ENCODE measurements at places on chromosomes 1 and 21.
A peak's percentile ranks its signal among the peaks of the same experiment; 100 is the strongest.

GRCh38 chr21:25967181-25967900 is 203.2 kb downstream of the APP start:
- DNase-seq, result no peak

- DNase-seq, result no peak
Observed at GRCh38 chr1:222310836-222311235, 237.1 kb downstream of the HHIPL2 start.

GRCh38 chr21:42414928-42415769 is 11.4 kb downstream of the UBASH3A start:
- DNase-seq, result no peak

GRCh38 chr1:112793631-112794565 is 78.8 kb upstream of the PPM1J start:
- DNase-seq, result no peak

DNA sequence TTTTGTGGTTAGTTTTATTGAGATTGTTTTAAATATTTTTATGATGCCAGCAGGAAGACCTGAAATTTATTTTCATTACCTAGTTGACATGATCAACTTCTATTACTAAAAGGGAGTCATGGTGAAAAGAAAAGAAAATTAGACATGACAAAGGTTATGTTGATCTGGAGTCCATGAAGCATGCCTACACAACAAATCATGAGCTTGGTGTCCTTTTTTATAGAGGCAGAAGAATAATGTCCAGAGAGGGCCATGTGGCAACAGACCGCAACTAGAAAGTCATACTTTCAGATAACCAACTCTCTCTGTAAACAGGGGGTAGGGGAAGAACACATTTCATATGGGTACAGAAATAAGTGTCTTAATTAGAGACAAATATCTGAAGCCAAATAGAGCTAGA is 175.5 kb upstream of the HOOK1 start:
- DNase-seq, result no peak

DNA sequence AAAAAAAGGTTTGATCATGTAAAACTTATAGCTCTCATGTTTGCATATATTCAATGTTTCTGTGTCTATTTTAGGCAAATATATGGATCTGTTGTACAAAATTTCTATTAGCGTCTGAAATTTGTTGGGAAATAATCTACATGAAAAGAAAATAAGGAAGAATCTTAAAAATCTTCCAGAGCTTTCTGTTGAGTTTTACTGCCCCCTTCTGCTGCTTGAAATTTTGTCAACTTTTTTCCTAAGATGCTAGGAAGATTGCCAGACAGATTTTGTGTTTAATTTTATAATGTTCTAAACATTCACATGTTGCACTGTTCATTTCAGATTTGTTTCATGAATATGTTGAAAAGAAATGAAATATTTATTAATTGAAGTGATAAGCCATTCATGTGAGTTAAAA is 2.5 kb upstream of the PTGS2 start:
- DNase-seq, result no peak

- DNase-seq, result peak; percentile 79
Observed at GRCh38 chr1:29033829-29034466, 89.8 kb downstream of the TMEM200B start.

- DNase-seq, result no peak
Observed at GRCh38 chr1:65630855-65631254, 161.8 kb upstream of the PDE4B start.

- DNase-seq, result no peak
Observed at GRCh38 chr21:17784604-17785402, 34.4 kb downstream of the C21orf91 start.

DNA sequence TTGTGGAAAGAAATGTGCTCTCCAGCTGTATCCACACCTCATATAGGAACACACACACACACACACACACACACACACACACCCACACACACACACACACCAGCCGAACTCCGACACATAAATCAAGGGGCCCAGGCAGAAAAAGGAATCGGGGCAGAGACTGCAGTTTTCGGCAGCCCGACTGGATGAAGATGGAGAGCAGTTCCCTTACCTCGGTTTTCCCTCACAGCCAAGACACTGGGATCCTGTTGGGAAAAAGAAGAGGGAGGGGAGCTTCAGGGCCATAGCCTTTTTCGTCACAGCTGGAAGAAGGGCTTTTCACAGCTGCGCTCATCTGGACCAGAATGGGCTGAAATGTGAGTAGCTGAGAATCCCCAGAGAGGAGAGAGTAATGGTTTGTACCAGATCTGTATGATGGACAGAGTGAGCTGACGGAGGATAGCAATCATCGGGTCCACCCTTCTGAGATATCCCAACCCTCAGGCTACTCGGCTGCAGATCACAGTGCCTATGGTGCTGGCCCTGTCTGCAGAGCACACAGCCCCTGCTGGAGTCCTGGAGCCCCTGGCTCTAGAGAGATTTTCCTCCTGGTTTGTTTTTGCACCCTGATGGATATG is 37.7 kb downstream of the PIK3C2B start:
- DNase-seq, result no peak

- no peak for DNase-seq
Observed at GRCh38 chr1:67194209-67194863, 28.1 kb downstream of the IL23R start.

DNA sequence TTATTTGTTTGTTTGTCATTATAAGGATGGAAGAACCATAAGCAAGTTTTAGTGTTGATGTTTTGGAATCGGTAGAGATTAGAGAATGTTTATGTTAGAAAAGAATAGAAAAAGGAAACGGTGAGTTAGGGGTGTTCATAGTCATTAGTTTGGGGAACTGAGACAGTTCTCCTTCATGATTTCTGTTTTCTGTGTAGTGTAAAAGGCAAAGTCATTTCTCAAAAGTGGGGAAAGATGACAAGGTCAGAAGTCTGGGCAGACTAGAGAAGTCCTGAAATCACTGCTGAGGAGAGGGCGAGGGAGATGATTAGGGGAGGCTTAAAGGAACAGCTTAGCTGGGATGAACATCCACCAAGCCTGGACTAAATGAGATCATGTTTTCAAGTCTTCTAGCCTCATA is 498.9 kb downstream of the TTLL7 start:
- DNase-seq, result no peak

DNA sequence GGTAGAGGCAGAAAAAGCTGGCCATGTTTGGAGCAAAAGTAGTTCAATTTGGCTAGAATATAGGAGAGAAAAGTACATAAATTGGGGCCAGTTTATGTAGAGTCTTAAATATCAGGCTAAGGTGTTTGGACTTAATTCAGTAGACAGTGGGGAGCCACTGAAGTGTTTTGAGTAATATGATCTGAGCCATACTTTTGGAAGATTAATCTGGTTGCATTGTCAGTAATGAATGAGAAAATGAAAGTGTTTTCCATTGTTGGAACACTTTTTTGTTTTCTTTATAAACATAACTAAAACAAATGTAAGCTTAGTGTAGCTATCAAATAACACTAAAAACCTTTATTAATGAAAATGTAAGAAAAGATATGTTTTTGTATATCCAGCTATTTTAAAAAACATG is 42.1 kb downstream of the POU2F1 start:
- DNase-seq, result no peak

- DNase-seq, result no peak
Observed at GRCh38 chr1:93159337-93159736, 20.9 kb downstream of the TMED5 start.

DNA sequence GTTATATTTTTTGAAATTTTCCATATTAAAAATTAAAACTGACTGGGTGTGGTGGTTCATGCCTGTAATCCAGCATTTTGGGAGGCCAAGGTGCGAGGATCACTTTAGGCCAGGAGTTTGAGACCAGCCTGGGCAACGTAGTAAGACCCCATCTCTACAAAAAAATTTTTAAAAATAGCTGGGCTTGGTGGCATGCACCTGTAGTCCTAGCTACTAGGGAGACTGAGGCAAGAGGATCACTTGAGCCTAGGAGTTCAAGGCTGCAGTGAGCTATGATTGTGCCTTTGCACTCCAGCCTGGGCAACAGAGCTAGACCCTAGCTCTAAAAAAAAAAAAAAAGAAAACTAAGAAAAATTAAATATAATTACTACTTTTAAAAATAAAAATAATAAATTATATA is 4.5 kb upstream of the SVBP start:
- no peak for DNase-seq

DNA sequence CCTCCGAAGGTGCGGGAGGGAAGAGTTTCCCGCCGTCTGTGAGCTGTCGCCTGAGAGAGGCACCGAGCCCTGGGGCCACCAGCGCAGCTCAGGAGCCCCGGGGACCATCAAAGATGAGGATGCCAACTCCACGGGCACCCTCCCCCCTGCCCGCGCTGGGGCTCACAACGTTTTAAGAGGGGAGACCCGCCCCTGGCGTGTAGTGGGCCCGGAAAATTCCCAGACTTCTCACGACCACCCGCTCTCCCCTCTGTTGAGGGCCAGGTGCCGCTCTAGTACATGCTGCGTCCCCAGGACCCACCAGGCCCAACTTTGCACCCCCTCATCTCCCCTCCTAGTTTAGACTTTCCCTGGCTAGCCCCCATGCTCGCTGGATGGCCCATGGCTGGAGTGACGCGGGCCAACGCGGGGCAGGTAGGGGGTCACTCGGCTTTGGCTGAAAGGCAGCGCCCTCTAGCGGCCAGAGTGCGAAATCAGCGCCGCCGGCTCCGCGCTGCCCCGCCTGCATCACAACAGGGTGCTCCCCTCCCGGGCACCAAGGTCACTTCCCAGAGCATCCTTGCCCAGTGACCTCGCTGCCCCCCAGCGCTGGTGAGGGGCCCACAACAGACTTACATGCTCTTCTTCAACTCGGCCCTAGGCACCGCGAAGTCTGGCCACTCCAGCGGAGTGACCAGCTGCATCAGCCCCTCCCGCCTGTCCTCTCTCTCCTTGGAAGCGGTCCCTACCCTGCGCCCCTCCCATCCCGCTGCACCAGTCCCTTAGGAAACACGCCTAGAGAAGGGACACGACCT is 1.8 kb downstream of the CD160 start:
- peak; percentile 69 for DNase-seq

DNA sequence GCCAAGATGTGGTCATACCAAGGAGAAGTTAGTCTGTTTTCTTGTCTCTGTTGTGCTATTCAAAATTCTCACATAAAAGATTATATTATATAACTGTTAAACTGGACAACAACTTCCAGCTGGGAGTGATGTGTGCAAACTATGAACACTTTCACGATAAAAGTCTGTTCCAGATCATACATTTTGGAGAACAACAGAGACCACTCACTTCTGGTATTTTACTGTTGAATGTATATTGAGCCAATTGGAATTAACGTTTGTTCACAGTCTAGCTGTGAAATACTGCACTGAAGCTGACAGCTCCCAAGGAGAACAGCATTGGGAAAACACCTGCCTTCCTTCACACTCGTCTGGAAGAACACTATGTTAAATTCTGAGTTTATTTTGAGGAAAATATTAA is 860 bp upstream of the SHCBP1L start:
- no peak for DNase-seq

- no peak for DNase-seq
Observed at GRCh38 chr1:172383536-172383935, 36.9 kb upstream of the C1orf105 start.

DNA sequence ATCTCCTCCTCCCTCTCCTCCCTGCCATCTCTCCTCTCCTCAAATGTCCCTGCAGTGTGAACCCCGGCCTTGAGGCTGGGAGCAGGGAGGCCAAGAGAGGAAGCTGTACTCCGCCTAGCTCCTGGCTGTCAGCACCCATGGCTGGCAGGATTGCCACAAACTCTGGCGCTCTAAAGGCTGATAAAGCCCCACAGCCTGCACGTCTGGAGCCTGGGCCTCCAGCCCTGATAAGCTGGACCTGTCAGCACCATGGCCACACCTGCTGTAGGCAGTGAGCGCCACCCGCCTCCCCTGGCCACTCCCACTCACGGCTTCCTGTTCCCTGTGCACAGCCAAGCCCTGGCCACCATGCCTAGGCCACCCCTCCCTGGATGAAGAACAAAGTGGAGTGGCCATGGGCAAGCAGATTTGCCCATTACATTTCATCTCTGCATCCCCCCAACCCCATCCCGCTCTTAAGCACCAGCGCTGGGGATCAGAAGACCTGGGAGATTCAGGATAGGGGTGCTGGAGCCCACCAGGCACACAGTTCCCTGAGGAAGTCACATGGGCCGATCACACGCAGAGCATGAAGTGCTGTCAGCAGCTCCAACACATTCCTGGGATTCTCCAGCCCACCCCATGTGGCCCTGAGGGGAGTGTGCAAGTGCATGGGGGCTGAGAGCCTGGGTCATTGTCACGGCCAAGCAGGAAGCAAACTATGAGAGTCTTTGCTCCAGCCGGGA is 24.2 kb upstream of the NPPB start:
- DNase-seq, result peak; percentile 89

- peak; percentile 57 for DNase-seq
Observed at GRCh38 chr1:27116232-27116631, 38.7 kb downstream of the SLC9A1 start.

GRCh38 chr1:22888320-22889075 is 84.2 kb downstream of the LACTBL1 start:
- DNase-seq, result no peak

DNA sequence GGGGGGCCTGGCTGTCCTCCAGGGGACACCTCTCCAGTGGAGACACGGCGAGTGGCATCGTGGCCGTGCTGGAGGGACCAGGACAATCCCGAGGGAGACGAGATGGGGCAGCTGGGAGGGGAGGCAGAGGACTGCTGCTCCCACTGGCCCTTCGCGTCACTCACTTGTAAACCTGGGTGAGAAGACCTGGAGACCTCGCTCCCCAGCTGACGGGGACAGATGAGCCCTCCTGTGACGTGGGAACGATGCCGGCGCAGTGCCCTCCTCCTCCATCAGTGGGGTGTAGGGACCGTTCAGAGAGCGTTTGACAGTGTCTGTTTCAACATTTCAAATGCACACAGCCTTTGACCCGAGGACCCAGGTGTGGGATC is 4.6 kb downstream of the SPATC1L start:
- no peak for DNase-seq

DNA sequence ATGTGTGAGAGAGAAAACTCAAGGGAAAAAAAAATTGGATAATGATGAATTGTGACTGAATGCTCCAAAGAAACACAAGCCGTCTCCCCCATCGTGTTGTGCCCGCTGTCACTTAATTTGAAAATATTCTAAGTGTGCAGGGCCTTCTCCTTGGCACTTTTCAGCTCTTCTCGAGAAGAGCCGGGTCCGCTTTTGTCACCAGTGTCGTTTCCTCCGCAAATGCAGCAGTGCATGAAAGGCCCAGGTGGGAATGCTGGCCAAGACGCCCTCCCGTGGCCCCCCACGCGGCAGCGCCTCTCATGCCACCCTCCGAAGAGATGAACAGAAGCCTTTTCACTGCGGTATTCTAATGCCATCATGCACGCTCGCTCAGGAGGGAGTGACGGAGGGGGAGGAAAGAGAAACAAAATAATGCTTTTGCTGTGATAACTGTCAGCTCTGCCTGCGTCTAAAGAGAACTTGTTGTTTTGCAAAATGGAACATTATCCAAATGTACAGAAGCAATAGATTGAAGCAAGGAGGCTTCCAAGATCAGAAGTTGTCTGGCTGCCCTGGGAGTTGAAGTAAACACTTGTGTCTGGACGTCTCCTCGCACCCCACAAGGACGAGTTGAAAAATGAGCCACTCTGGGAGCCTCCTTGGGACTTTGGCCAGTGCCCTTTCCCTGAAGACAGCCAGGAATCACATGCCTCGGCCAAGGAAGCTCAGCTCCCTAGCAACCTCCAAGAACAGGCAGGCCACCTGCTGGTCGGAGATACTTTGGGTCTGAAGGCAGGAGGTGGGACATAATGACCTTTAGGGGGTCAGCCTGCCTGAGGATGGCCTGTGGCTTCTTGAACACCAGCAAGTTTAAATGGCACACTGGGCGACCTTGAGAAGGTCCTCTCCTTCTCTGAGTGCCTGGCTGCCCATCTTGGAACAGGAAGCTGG is 166.1 kb upstream of the ZC3H12A start:
- no peak for DNase-seq

GRCh38 chr1:6393400-6394187 is at the start of gene ACOT7:
ACOT7 (minus strand) TSS chr1:6393767; CDS start chr1:6393399, 368 bp downstream.
- DNase-seq, result peak; percentile 82
